Activated gamma-delta T cell treated with anti-CD3 and anti-CD28 coated beads, Interleukin-2, amount 50 U/mL, for 16 hours (primary cell): ENCODE measurements at places on chromosomes 2 and 18.

GRCh38 chr2:176471949-176472348, 202.7 kb downstream of the MTX2 start:
- DNase-seq = no peak

DNA sequence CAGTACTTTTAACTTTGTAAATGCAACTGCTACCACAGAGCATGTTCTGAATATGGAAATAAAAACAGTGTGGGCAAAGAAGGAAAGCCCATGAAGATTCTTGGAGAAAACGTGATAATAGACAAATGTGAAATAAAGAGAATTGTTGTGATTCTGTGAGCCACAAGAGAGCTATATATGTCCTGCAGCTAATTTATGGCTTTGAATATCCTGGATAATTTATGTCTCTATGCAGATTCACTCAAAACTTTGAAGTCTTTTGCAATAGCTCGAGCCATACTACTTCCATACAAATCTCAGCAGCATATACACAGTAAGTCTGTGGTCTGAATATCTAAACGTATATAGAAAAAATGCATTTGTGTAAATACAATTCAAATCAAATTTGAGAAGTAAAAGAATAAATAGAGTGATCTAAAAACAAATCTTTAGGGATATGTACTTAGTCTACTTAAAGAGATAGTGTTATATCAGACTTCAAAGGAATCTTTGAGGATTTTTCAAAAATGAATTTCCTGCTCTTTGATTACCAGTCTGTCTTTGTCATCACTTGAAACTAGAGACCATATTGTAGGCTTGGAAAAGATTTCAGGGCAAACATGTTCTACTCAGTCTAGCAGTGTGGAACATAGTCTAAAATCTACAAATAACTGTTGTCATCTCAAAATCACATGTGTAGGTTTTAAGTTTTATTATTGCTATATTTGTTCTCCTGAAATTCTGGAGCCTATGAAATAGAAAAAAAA, 107.1 kb downstream of the CSRNP3 start:
- no peak for DNase-seq

DNA sequence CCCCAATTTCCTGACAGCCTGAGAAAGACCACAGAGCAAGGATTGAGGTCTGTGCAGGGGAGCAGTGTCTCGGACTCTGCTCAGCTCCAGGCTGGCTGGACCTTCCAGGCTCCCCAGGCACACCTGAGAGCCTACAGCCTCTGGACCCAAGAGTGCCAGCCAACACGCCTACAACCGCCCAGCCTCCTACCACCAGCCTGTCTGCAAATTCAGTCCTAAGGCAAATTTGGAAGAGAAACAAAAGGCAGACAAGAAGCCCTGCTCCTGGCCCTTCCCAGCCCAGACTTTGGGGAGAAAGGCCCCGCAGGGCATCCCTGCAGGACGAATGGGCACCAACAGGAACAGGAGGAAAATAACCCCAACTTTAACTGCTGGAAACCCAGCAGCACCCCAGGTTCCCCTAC, 1.9 kb downstream of the HS6ST1 start:
- no peak for DNase-seq

GRCh38 chr2:3041246-3041645, 336.4 kb downstream of the EIPR1 start:
- no peak for DNase-seq

GRCh38 chr2:84876369-84876768, 4.5 kb downstream of the TRABD2A start:
- no peak for DNase-seq

DNA sequence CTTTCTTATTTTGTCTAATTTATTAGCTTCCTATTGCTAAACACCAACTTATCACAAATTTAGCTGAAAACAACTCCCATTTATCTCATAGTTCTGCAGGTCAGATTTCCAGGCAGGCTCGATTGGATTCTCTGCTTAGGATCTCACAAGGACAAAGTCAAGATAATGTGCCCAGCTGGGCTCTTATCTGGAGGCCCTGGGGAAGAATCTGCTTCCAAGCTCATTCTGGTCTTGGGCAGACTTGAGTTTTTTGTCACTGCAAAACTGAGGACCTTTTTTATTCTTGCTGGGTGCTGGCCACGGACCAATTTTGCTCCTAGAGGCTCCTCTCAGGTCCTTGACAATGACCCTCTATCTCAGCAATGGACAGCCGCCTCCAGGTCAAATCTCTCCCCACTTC, 215.5 kb downstream of the TRIB2 start:
- no peak for DNase-seq

GRCh38 chr2:170243898-170244297, 66.0 kb downstream of the MYO3B start:
- no peak for DNase-seq

DNA sequence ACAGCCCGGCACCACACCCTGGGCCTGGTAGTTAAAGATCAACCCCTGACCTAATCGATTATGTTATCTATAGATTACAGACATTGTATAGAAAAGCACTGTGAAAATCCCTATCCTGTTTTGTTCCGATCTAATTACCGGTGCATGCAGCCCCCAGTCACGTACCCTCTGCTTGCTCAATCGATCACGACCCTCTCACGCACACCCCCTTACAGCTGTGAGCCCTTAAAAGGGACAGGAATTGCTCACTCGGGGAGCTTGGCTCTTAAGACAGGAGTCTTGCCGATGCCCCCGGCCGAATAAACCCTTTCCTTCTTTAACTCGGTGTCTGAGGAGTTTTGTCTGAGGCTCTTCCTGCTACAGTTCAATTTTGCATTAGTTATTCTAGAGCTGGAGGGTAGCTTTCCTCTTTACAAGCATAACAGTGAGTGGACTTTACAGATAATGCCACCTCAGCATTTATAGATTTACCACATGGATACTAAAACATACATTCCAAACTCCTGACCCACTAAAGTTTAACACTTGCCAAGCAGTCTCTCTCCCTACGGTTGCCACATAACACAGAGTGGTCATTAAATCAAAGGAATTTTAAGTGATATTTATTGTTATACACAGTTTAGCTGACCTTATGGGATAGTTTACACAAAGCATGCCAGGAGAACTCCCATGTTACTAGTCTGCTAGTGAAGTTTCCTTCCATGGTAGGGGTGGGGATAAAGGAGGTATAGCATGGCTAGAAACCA, 101.0 kb downstream of the EVA1A start:
- no peak for DNase-seq

GRCh38 chr18:23498877-23499276, 4.4 kb upstream of the RMC1 start:
- DNase-seq = peak; percentile 58

DNA sequence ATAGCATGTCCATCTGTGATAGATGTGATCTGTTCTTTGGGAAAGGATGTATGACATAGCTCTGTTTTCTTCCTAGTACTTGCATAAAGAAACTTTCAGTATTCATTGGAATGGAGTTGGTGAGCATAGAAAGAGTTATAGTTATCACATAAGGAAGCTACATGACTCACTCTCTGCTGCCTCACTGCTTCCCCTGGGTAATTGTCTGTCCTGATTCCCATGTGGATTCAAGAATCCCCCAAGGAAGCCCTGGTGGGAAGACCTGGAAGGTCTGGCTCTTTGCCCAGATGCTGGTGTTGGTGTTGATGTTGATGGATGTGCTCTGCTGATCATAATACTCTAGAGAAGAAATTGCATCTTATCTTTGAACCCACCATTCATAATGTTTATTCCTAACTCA, 60.6 kb downstream of the PTPN4 start:
- no peak for DNase-seq

- DNase-seq = peak; percentile 31
These were observed 1.1 kb downstream of the TMEM18 start for GRCh38 chr2:675982-676646.

GRCh38 chr2:113834051-113834730, 55.7 kb upstream of the ACTR3 start:
- DNase-seq = no peak

GRCh38 chr2:99971326-99971900, 171.0 kb downstream of the AFF3 start:
- DNase-seq = no peak

- DNase-seq = no peak
These were observed 51.9 kb downstream of the MAP4K3 start for GRCh38 chr2:39385172-39385571.

GRCh38 chr18:48922801-48923730, 27.7 kb downstream of the SMAD7 start:
- DNase-seq = no peak

DNA sequence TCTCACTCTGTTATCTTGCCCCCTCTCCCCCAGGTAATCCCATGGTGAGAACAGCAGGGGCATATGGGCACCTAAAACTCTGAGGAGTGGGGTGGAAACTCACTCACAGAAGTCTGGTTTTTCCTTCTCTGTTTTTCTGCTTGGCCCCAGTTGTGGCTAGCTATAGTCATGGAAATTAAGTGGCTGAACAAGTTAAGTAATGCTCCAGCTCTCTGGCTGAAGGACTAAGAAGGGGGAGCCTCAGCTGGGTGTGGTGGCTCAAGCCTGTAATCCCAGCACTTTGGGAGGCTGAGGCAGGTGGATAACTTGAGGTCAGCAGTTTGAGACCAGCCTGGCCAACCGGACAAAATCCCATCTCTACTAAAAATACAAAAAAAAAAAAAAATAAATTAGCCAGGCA, 261.0 kb downstream of the TPGS2 start:
- DNase-seq = no peak

GRCh38 chr2:111694700-111695101, 189.3 kb downstream of the ANAPC1 start:
- DNase-seq = no peak

DNA sequence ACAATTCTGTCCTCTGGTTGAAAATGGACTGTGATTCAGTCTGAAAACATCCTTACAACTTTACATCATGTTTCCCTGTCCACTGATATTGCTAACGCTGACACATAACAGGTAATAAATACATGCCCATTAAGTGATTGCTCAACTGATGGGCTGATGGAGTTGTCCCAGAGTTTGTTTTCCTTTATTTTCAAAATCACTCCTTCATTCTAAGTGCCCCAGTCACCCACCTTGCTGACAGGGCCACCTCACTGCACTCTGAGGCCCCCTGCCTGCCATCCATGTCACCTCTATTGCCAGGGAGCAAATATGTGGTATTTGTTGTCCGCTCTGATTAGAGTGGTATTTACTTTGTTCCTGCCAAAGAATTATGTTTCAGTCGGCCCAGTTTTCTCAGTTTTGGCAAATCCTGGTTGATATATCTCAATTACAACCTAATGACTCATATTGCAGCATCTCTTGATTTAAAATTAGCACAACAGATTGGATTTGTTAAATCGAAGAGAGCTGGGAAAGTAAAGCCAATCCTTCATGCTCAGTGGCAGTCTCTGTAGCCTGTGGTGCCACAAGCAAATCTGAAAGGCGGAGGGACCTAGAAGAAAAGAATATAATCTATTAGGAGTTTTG, 105.1 kb downstream of the RDH14 start:
- DNase-seq = no peak

DNA sequence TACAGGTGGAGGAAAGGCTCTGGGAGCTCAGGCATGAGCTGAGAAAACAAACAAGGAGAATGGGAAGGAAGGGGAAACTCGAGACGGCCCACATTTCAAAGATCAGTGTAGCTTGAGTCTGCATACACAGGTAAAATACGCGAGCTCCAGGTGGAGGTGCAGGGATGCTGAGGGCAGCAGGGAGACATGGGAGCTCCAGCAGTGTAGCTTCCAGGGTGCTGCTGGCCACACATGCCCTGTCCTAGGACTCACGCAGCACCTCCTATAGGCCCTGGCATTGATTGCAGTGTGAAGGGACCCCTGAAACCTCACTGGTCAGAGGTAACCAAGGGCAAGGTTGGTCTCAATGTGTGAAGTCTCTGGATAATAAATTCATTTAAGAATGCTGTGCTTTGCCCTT, 362.8 kb upstream of the HS6ST1 start:
- DNase-seq = no peak

GRCh38 chr2:156430980-156431358, 5.2 kb upstream of the GPD2 start:
- no peak for DNase-seq

DNA sequence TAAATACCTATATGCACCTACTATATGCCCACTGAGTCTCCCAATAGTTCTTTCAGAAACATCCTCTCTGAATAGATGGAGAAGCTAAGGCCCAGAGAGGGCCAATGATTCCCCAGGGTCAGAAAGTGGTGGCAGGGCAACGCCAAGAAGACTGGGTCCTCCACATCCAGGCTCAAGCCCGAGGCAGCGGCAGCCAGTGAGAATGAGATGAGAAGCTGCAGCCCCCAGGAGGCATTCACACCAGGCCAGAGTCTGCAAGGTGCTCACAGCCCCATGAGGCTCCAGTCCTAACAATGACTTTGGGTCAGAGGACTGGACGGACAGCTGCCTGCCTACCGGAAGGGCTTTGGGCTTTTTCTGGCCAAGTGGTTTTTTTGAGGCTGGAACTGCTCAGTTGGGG, 3.5 kb downstream of the TEX261 start:
- DNase-seq = no peak

DNA sequence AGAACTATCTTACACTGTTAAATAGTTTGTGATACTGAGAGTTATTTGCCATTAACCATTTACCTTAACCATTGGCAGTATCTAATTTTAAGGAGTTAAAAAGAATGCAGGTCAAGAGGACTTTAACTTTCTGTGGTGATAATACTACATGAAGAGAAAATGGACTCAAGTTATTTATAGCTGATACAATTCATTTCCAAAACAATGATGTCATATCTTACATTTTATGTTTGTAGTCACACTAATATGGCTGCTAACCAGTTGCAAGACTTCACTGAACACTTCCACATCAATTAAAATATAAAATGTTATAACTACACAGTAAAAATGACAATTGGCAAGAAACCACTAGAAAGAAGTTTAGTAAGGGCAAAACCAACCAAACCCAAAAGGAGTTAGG, 77.7 kb downstream of the CDH2 start:
- DNase-seq = no peak

DNA sequence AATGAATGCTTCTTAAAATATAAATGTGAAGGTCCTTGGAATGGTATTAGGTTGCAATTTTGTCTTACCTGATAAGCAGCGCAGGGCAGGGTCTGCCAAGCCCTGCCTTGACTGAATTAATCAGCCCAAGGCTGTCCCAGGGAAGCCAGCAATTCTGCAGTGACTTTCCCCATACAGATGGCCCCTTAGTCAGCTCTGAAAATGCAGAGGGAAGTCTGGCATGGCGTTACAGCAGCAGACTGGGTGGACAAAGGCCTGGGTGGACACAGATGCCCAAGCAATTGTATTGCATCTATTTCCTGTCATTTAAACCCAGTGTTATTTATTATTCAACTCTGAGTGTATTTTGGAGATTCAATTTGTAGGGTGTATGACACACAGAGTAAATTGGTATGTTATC, 56.6 kb upstream of the NOL4 start:
- DNase-seq = no peak

- no peak for DNase-seq
These were observed 108.1 kb downstream of the AOX1 start for GRCh38 chr2:200693836-200694470.

DNA sequence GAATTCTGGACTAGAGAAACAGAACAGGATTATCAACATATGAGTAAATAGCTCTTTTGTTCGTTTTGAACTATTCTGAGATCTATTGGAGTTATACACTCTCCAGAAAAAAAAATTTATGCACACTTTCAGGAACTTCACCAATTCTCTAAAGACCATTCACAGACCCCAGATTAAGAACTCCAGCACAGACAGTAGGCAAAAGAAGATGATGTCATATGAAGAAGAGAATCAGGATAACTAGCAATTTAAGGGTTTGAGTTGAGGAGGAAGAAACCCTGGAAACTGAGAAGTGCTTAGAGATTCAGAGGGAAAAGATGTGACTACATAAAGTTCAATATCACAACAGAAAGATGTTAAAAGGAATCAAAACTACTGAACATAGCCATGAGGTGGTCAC, 69.9 kb downstream of the SIGLEC15 start:
- DNase-seq = no peak
